Thyroid gland (tissue), 4 donors: ENCODE measurements at places on chromosomes 3 and 15.

- peaks cover 28% of the 10 kb centered on the region for H3K36me3 ChIP-seq
- H3K27ac ChIP-seq, result no peak overlapping the region
- H3K4me3 ChIP-seq, result no peak overlapping the region
- DNase-seq, result no peak
Measured at GRCh38 chr15:52066842-52067544, 45.6 kb downstream of the BCL2L10 start.

GRCh38 chr3:172076212-172076611, 36.8 kb downstream of the FNDC3B start:
- no peak overlapping the region for H3K27ac ChIP-seq
- no peak for DNase-seq
- no peak overlapping the region for H3K4me3 ChIP-seq

- peaks cover 24% of the 10 kb centered on the region for H3K4me1 ChIP-seq
- H3K4me3 ChIP-seq, result no peak overlapping the region
- DNase-seq, result no peak
- H3K27me3 ChIP-seq, result no peaks in the 10 kb centered on the region
- H3K27ac ChIP-seq, result no peak overlapping the region
Measured at GRCh38 chr15:40567111-40567510, 2.0 kb upstream of the RPUSD2 start.

DNA sequence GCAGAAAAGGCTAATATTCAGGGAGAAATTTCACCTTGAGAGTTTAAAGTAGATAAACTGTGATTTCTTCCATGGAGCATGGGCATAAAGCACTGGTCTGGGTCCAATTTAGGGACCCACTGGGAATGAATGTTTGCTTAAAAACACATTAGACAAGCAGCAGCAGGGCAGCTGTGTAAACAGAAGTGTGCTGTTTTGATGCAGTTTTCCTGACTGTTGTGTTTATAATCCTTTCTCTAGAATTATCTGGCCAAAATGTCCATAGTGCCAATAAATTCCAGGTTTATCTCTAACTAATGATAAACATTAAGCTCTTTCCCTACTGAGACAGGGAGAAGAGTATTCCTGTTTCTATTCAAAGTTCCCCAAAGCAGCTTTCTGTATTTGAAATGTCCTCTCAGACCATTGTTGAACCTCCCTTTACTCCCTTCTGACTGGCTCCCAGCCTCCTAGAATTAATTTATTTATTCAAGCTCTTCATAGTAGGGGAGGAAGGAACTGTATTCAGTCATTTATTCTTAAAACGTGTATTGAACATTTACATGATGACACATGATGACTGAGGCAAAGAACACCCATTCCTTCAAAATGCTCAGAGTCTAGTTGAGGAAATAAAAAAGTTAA, 7.0 kb upstream of the TM4SF18 start:
- no peak overlapping the region for H3K4me3 ChIP-seq
- peaks cover 14% of the 10 kb centered on the region for H3K4me1 ChIP-seq
- no peak for DNase-seq
- H3K36me3 ChIP-seq, result no peaks in the 10 kb centered on the region
- no peaks in the 10 kb centered on the region for H3K27me3 ChIP-seq

DNA sequence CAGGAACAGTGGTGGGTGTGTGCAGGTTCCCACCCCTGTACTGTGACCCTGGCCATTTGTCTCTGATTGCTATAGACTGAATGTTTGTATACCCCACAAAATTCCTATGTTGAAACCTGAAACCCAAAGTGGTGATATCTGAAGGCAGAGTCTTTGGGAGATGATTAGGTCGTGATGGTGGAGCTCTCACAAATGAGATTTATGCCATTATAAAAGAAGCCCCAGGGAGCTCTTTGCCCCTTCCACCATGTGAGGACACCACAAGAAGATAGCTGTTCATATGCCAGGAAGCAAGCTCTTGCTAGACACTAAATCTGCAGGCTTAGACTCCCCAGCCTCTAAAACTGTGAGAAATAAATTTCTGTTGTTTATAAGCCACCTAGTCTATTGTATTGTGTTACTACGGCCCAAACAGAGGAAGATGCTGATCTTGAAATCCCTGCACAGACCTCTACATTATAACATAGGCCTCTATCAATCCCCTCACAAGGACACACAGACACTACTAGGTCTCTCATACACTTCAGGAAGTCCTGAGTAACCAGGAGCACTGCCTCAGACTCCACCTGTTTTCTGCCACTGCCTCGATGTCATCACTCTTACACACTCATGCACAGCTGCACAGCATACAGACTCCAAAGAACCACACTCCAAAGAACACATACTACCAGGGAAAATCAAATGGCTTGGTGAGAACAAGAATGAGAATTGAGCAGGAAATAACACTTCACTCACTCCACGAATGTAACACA, 14.7 kb downstream of the IGSF11 start:
- no peaks in the 10 kb centered on the region for H3K27me3 ChIP-seq
- no peaks in the 10 kb centered on the region for H3K4me1 ChIP-seq
- no peak for DNase-seq
- H3K36me3 ChIP-seq, result no peaks in the 10 kb centered on the region
- H3K27ac ChIP-seq, result no peak overlapping the region
- no peak overlapping the region for H3K4me3 ChIP-seq

GRCh38 chr15:81254277-81254915, 57.7 kb downstream of the IL16 start:
- no peaks in the 10 kb centered on the region for H3K27me3 ChIP-seq
- H3K36me3 ChIP-seq, result no peaks in the 10 kb centered on the region
- no peak for DNase-seq
- H3K4me3 ChIP-seq, result no peak overlapping the region

- DNase-seq, result peak; percentile 31
- H3K4me1 ChIP-seq, result peaks cover 4% of the 10 kb centered on the region
- no peak overlapping the region for H3K4me3 ChIP-seq
- no peak overlapping the region for H3K27ac ChIP-seq
- no peaks in the 10 kb centered on the region for H3K27me3 ChIP-seq
Measured at GRCh38 chr15:61759639-61760038, 300.6 kb downstream of the VPS13C start.

- DNase-seq, result no peak
- no peaks in the 10 kb centered on the region for H3K4me1 ChIP-seq
- no peaks in the 10 kb centered on the region for H3K27me3 ChIP-seq
- H3K27ac ChIP-seq, result no peak overlapping the region
- H3K36me3 ChIP-seq, result no peaks in the 10 kb centered on the region
- no peak overlapping the region for H3K4me3 ChIP-seq
Measured at GRCh38 chr3:184040010-184040409, 8.5 kb downstream of the HTR3D start.

GRCh38 chr3:62101488-62101887, 271.9 kb downstream of the FEZF2 start:
- no peak overlapping the region for H3K4me3 ChIP-seq
- no peaks in the 10 kb centered on the region for H3K4me1 ChIP-seq

DNA sequence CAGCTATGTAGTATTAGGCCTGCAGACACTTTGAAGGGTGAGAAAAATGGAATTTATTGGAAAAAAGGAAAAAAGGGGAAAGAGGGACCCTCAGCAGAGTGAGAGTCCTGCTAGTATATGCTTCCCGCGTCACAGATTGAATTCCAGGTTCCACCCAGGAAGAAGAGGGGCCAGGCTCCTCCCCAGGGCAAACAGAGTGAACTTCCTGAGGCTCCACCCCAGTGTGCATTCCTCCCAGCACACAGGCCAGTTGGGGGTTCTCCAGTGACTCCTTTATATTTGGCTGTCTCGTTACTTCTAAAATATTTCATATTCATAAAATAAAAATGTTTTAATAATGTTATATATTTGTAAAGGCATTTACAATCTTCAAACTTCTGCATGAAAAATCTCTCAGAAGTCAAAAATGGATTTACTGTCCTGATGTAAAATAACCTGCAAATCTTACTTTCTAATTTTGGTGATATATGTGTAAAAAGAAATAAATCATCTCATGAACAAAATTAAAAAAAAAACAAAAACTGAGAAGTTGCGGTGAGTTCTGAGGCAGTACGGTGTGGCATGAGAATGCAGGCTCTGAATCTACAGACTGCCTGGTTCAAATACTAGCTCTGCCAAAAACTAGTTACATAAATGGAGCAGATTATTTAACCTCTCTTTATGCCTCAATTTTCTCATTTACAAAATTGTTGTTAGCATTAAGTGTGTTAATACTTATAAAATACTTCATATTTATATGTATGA, 175.8 kb upstream of the P2RY1 start:
- H3K4me3 ChIP-seq, result no peak overlapping the region
- no peak for DNase-seq
- no peaks in the 10 kb centered on the region for H3K36me3 ChIP-seq
- H3K27me3 ChIP-seq, result no peaks in the 10 kb centered on the region

GRCh38 chr3:139652561-139652960, 25.2 kb downstream of the NMNAT3 start:
- peaks cover 14% of the 10 kb centered on the region for H3K4me1 ChIP-seq
- H3K4me3 ChIP-seq, result no peak overlapping the region
- H3K36me3 ChIP-seq, result no peaks in the 10 kb centered on the region
- no peak overlapping the region for H3K27ac ChIP-seq

DNA sequence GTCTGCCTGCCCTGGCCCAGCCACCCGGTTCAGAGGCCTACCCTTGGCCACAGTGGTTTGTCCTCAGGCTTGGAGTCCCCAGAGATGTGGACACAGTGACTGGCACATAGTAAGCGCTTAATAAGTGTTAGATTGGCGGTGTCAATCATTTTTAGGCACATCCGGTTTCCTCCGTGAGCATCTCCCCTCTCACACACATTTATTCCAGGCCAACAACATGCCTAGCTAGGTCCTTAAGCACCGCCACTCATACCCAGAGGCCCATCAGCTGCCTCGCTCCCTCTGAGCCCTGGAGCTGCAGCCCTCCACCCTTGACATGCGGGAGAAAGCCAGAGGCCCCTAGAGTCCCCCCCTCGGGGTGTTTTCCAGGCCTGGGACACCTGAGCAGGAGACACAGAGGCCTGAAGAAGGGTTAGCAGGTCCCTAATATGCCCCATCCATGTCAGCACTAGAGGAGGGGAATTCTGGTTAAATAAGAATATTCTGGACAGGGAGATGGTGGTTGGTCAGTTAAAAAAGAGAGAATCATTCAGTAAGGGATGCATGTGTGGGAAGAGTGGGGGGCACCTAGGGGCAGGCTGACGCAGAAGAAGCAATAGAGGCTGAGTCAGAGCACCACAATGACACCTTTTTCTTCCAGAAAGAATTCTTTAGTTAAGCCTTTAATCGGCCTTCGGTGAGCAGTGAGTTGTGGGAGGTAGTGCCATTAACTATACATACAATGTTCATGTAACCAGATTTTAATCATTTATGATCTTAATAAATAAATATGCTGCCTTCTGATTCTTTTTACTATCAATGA, 22.3 kb downstream of the NR2F2 start:
- peaks cover 20% of the 10 kb centered on the region for H3K4me1 ChIP-seq
- DNase-seq, result no peak
- H3K27me3 ChIP-seq, result peaks cover 43% of the 10 kb centered on the region
- peak overlapping the region; percentile 97 for H3K27ac ChIP-seq
- no peak overlapping the region for H3K4me3 ChIP-seq

DNA sequence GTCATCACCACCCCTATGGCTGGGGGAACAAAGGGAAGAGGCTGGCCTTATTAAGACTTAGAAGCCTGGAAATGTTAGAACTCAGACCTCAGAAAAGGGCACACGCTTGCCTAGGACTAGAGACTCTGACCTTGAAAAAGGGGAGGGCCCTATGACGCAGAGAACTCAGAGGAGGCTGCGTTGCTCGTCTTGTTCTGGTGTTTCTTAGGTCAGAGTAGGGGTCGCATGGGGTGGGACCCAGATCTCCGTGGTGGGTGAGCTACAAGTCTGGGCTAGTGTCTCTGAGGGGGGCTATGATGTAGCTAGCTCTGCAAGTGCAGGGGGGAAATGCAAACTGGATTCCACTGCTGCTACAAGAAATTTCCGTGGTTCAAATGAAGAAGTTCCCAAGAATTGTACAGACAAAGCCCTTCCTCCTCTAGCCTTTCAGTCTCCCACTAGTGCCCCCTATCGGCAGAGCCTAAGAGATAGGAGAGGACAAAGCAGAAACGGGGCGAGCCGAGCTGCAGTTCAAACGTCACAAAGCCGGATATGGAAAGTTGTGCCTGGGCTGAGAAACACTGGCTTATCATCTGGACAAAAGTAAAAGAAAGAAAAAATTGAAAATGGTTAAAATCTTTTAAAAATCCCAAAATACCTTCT, 392.9 kb upstream of the ROBO2 start:
- H3K27me3 ChIP-seq, result no peaks in the 10 kb centered on the region
- no peak overlapping the region for H3K4me3 ChIP-seq
- H3K4me1 ChIP-seq, result no peaks in the 10 kb centered on the region
- no peak overlapping the region for H3K27ac ChIP-seq
- no peaks in the 10 kb centered on the region for H3K36me3 ChIP-seq

- DNase-seq, result no peak
- no peak overlapping the region for H3K27ac ChIP-seq
- H3K4me1 ChIP-seq, result no peaks in the 10 kb centered on the region
- H3K4me3 ChIP-seq, result no peak overlapping the region
- H3K36me3 ChIP-seq, result no peaks in the 10 kb centered on the region
Measured at GRCh38 chr15:56042031-56042430, 48.6 kb upstream of the NEDD4 start.

DNA sequence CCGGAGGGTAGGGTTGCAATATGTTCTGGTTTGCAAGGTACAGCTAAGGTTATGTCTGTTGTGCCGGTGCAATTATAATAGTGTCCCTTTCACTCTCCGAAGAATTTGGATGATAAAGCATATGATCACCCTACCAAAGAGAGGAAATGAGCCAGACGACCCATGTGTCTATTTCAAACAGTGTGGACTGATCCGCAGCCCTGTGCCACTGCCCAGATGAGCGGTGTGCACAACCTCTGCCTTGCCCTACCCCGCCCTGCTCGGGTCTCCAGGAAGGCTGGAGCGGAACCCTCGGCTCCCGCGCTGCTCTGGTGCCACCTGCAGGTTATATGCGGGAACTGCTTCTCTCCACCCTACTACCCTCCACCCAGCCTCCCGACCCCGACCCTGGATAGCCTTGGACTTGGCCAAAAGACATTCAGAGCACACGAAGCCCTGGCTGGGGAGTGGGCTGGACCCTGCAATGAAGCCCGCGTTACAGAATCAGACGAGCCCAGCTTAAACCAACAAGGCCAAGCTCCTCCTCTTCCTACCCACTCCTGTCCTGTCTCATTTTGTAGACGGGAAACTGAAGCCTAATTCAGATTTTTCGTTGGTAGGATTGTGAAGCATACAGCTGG, 68.4 kb upstream of the CHRNB4 start:
- peaks cover 4% of the 10 kb centered on the region for H3K4me1 ChIP-seq
- no peaks in the 10 kb centered on the region for H3K27me3 ChIP-seq
- peak; percentile 73 for DNase-seq
- no peaks in the 10 kb centered on the region for H3K36me3 ChIP-seq
- no peak overlapping the region for H3K27ac ChIP-seq

- no peaks in the 10 kb centered on the region for H3K27me3 ChIP-seq
- no peak for DNase-seq
- H3K4me3 ChIP-seq, result no peak overlapping the region
- H3K27ac ChIP-seq, result no peak overlapping the region
- H3K36me3 ChIP-seq, result no peaks in the 10 kb centered on the region
Measured at GRCh38 chr3:33229066-33229465, 10.5 kb upstream of the SUSD5 start.

DNA sequence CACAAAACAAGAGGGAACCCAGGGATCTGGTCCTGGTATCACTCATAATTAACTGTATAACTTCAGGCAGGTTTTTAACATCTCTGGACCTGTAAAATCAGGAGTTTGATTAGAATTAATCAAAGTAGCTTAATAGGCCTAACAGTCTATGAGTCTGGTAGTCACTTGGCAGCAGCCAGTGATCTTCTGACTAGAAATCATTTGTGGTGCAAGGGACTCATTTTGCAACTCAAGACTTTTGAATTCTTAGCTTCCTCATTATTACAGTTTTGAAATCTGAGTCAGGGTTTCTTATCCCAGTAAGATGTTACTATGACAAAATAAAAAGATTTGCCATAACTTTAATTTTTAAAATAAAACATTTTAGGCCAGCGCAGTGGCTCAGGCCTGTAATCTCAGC, 70.8 kb downstream of the TMCC1 start:
- H3K36me3 ChIP-seq, result no peaks in the 10 kb centered on the region
- DNase-seq, result no peak
- no peak overlapping the region for H3K4me3 ChIP-seq
- no peaks in the 10 kb centered on the region for H3K27me3 ChIP-seq
- H3K27ac ChIP-seq, result no peak overlapping the region
- H3K4me1 ChIP-seq, result no peaks in the 10 kb centered on the region
